GM06990 (cell line): ENCODE measurements at places on chromosomes 12 and 14.

DNA sequence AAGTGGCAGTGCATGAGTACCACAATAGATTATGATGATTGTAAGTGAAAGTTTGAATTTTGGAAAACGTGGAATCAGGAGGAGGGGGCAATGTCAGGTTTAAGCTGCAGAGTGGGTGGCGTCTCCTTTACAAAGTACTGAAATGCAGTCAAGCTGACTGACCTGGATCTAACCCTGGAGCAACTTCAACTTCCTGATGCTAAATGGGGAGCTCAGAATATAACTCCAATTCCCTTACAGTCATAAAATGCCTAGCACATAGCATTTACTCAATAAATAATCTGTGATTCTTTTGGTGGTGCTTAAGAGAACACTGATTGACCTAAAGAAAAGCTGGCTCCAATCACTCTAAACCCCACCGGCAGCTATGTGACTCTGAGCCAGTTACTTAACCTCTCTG lies 38.5 kb downstream of the CCDC60 start:
- DNase-seq = no peak

GRCh38 chr12:51702587-51702986 lies 111.6 kb downstream of the SCN8A start:
- no peak for DNase-seq

DNA sequence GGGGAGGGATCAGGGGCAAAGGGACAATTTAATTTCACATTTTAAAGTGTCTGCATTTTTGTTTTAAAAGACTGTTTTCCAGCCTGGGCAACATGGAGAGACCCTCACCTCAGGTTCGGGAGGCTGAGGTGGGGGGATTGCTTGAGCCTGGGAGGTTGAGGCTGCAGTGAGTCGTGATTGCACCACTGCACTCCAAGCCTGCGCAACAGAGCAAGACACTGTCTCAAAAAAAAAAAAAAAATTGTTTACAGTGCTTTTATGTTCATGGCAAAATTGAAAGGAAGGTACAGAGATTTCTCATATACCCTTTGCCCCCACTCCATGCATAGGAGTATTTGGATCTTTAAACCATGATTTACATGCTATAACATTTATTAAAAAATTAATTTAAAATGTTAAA lies 16.4 kb upstream of the HVCN1 start:
- DNase-seq = no peak

DNA sequence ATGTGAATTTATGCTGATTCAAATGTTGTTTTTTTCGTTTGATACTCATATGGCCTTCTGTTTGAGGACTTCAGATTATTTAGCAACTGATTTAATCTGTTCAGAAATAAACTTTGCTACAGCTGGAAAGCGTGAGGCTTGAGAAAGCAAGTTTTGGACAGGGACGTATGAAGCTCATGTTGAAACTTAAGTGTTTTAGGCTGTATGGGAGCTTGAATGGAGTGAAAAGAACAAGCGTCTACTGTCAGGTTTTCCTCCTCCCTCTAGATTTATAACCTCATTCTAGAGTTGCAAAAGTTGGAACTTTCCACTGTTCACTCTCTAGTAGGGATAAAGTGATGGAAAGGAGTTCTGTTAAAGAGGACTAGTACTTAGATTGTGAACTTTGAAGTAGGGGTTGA lies 1.0 kb downstream of the PRPF39 start:
- no peak for DNase-seq

GRCh38 chr12:124805876-124806668 lies 57.6 kb downstream of the SCARB1 start:
- no peak for DNase-seq

DNA sequence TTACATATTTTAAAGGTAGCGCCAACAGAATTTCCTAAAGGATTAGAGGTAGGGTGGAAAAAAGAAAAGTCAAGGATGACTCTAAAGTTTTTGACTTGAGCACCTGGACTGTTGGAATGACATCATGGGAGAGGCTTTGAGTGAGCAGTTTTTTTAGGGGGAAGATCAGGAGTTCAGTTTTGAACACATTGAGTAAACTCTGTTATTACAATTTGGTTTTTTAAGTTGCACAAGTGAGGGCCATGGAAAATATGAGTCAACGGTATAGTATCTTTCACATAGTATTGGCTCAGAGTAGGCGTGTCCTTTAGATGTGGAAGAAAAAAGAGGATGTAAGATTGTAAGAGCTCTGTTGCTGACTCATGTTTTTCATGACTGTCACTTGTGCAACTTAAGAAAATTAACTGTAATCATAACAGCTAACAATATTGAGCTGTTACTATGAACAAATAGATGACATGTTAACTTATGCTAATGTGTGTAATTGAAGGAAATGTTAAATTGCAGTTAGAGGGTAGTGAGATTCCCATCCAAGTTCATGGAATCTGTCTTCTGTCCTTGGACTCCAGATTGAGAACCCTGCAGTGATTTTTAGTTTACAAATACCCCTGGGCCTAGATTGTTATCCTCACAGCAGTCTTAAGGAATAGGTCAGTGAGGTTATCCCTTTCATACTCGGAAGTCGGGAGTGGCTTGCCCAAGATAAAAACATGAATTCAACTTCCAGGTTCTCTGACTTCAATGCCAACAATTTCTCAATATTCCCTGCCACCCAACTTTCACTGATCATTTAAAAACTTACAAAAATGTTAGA lies 48.2 kb upstream of the ATP2B1 start:
- peak; percentile 83 for DNase-seq
